ENCODE measurements at places on chromosomes 4 and X.

DNA sequence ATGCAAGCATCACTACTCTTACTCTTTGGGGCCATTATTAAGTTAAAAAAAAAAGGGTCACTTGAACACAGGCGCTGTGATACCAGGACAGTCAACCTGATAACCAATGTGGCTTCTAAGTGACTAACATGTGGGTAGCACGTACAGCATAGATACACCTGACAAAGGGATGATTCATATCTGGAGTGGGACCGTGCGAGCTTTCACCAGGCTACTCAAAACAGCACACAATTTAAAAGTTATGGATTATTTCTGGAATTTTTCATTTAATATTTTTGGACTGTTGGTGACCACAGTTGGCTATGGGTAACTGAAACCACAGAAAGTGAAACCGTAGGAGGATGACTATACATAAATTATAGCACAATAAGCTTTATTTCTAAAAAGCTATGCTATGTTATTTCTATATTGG, 113.8 kb upstream of the STIM2 start:
- no peak for DNase-seq

DNA sequence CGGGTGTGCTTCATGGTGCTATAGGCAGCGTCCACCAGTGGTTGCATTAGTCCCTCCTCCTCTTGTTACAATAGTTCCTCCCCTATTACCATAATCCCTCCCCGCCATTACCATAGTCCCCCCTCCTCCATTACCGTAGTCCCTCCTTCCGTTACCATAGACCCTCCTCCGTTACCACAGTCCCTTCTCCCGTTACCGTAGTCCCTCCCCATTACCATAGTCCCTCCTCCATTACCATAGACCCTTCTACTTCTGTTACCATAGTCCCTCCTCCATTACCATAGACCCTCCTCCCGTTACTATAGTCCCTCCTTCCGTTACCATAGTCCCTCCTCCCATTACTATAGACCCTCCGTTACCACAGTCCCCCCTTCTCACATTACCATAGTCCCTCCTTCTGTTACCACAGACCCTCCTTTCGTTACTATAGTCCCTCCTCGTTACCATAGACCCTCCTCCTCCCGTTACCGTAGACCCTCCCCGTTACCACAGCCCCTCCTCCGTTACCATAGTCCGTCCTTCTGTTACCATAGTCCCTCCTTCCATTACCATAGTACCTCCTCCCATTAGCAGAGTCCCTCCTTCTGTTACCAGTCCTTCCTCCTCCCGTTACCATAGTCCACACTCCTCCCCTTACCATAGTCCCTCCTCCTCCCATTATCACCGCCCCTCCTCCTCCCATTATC, 129.6 kb downstream of the DHRSX start:
- DNase-seq = no peak

GRCh38 chr4:187632260-187632995, 363.1 kb upstream of the ZFP42 start:
- DNase-seq = no peak

DNA sequence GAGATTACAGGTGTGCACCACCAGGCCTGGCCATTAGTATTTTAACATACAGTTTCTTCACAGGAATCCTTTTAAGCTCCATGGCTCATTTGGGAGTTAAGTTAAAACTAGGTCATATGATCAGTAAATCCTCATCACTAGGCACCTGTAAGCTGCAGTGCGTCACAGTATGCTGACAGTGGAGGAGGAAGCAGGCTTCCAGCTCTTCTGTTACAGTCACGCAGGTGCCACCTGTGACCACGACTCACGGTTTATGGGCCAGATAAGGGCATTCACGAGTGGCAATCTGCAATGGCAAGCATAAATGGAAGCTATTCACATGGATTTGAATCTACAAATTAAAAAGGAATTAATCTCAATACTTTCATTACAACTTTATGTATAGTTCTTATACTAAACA, 129.4 kb upstream of the BCOR start:
- DNase-seq = no peak

GRCh38 chr4:26874110-26874509, 13.5 kb downstream of the STIM2 start:
- no peak for DNase-seq

DNA sequence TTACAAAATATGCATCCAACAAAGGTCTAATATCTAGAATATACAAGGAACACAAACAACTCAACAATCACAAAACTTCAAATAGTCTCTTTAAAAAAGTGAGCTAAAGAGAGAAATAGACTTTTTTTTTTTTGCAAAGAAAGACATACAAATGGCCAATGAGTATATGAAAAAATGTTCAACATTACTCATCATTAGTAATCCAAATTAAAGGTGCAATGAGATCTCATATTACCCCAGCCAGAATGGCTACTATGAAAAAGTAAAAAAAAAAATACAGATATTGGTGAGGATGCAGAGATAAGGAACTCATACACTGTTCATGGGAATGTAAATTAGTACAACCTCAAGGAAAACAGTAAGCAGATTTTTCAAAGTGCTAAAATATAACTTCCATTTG, 24.1 kb downstream of the AGTR2 start:
- no peak for DNase-seq

DNA sequence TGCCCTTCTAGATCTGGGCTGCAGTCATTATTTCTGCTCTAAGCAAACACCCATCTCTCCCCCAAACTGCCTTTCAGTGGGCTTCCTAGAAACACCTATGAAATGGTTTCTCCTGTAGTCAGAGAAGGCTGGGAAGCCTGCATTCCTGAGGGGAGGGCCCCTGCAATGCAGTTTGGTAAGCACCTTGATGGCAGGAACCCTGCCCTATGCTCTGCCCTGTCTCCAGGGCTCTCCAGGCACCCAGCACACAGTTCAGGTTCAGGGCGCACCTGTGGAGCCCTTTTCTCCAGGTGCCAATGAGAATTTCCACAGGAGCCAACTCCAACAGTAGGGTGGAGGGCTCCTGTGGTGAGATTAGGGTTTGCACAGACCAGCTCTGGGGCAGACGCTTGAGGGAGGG, 69.1 kb upstream of the FBXW7 start:
- no peak for DNase-seq

DNA sequence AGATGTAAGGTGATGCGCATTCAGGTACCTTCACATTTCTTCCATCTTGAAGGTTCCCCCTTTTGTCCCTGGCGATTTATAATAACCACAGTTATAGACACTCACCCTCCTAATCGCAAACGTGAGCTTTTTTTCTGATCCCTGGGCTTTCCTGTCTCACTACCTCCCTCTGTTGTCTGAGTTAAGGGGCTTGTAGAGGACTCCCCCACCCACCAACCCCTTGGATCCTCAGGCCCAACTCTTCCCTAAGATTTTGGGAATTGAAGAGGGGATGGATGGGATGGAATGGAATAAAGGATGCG, 1.4 kb downstream of the CNKSR2 start:
- DNase-seq = no peak

DNA sequence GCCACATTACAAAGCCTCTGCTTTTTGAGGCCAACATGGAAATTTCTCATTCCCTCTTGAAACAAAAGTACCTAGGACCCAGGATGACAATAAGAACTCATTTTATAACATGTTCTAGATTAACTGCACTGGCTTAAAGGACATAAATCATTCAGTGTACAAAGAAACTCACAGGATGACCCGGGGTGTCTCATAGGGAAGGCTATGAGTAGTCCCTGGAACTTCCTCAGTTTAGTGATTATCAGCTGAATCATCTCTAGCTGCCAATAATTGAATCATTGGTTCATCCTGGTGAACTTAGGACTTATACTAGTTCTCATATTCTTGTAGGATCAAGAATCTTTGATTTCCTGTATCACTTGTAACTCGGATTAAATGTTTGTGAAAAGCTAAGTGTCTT, 95.8 kb upstream of the WDR1 start:
- no peak for DNase-seq

DNA sequence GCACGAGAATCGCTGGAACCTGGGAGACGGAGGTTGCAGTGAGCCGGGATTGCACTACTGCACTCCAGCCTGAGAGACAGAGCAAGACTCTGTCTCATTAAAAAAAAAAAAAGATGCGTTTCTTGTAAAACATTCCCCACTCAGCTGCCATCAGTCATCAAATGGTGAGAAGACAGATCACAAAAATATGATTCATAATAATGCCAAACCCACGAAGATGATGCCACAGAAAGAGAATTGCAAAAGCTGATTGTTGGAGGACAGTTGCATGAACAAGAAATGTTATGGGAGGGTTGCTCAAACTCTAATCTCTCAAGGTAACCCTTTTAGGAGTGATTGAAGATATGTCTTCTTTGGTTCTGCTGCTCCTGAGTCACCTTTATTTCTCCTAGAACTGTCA, 21.4 kb upstream of the SMIM14 start:
- DNase-seq = no peak

DNA sequence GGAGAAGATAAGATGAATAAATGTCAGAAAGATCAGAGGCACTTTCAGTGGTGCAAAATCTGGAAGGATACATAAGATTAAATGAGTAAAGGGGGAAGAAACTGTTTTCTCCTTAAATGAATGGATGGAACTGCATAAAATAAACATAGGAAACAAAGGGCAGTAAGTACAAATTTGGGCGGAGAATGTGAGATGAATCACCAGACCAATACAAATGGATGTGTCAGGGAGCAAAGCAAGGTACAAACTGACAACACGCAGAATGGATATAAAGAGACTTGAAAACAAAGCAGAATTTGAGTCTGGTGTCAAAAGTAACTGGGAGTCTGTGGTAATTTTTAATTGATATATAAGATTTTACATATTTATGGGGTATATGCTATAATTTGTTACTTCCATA, 175.3 kb upstream of the PCDH18 start:
- no peak for DNase-seq

GRCh38 chrX:4182408-4182806, 469.0 kb upstream of the PRKX start:
- no peak for DNase-seq

Measured in activated T-cell treated with anti-CD3 and anti-CD28 coated beads, Interleukin-2, amount 50 U/mL, for 1 hour (primary cell).